ENCODE measurements at places on chromosomes 4 and X.
A peak's percentile ranks its signal among the peaks of the same experiment; 100 is the strongest.

DNA sequence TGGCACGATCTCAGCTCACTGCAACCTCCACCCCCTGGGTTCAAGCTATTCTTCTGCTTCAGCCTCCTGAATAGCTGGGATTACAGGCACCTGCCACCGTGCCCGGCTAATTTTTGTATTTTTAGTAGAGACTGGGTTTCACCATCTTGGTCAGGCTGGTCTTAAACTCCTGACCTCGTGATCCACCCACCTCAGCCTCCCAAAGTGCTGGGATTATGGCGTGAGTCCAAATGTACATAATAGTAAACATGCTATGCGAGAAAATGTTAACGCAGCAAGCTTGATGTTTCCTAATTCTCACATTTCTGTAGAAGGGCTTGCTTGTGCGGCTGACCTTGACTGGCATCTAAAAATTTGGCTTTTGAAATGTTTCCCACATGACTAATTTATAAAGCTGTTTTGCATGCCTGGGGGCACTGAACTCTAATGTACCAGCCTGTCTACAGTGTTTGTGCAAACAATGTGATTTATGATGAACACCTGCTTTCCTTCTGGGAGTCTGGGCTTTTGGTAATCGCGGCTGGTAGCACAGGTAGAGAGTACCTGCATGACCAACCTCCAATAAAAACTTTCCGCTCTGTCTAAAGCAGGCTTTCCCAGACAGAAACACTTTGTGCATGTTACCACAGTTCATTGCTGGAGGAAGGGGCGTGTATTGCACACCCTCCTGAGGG lies 216.8 kb downstream of the IL15 start:
- DNase-seq = no peak

DNA sequence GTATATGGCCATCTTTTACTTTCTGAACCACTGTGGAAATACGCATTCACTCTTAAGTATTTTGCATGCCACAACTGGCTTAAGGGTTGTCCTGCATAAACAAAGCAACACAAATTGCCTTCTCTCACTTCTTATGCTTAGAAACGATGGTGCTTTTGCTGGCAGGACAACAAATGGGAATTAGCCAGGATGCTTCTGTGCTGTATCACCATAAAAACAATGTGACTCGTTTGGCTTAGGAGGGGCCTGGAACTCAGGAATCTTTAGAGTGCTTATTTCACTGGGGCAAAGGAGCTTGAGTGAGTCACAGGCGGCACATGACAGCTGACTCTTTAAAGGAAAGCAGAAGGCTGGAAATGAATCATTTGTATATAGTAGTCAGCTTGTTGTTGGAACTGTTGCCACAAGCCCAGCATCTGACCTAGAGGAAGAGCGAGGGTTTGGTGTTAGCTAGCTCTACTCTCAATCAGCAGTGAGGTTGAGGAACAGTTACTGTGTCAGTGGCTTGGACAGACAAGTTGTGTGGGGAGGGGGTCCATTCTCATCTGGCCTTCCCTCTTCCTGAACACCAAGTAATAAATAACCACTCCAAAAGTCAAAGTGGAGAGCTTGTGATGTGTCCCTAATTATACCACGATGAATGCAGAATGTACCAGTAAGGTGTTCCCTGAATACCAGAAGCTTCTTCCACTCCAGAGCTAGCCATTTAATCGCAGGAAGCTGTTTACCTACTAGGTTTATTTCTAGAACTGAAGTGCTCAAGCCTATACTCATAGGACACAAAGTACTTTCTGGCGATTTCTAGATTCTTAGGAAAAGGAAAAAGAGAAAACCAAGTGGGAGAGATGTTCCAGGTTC lies 293.1 kb downstream of the CAMK2D start:
- peak; percentile 81 for DNase-seq

DNA sequence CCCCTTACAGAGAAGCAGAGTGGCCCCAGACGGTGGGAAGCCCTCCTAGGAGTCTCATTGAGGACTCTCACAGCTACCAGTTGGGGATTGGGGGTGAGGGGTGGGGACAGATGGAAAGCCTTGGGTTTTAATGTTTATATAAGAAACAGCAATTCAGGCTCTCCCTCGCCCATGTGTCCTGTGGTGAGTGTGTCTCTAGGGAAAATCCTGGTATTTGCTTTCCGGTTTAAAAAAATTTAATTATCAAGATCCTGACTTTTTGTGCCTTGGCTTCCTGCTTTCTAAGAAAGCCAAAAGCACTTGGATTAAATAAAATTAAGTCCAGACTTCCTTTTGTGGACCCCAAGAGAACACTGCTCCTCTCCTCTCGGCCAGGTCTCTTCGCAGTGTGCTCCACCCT lies 93.8 kb downstream of the SOWAHB start:
- DNase-seq = peak; percentile 50

DNA sequence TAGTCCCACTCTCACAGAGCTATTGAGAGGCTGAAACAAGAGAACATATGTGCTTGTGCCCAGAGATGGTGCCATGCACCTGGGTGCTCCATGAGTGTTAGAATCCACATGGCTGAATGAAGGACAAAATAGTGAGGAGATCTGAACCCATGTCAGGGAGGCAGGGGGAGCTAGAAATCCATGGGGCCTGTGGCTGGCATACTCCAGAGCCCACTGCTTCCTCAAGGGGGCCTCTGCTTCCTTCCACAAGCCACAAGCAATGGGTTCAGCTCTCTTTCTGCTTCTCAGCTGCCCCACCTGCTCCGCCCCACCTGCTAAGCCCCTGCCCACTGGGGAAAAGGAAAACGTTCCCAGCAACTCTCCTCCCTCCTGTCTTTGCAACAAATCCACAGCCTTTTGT lies 46.1 kb downstream of the PJA1 start:
- no peak for DNase-seq

DNA sequence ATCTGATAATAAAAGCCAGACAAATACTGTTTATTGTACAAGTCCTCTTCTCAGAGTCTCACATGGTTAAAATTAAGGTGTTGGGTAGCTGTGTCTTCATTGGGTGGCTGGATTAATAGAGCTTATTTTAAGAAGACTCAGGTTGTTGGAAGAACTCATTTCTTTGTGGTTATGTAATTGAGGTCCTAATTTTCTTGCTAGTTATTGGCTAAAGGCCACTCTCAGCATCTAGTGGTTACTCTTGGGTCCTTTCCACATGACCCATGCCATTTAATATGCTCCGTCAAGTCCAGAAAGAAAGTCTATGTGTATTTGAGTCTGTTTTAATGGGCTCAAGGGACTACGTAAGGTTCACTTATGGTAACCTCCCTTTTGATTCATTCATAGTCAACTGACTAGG lies 1668.6 kb upstream of the AGA start:
- DNase-seq = no peak

DNA sequence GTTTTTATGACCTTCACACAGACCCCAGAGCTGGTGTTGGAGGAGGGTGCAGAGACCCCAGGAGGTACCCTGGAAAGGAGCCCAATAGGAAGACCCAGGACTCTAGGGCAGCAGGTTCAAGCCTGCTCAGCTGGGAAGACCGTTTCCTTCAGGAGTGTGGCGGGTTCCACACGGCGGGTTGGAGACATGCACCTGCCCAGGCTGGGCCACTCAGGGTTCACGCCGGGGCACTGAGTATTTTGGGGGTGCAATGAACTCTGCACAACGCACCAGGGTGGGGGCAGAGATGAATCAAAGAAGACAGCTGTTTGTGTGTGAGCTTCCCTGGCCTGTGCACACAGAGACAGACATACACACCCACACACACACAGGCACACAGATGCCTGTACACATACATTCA lies 52.5 kb upstream of the PPP2R3B start:
- DNase-seq = no peak

DNA sequence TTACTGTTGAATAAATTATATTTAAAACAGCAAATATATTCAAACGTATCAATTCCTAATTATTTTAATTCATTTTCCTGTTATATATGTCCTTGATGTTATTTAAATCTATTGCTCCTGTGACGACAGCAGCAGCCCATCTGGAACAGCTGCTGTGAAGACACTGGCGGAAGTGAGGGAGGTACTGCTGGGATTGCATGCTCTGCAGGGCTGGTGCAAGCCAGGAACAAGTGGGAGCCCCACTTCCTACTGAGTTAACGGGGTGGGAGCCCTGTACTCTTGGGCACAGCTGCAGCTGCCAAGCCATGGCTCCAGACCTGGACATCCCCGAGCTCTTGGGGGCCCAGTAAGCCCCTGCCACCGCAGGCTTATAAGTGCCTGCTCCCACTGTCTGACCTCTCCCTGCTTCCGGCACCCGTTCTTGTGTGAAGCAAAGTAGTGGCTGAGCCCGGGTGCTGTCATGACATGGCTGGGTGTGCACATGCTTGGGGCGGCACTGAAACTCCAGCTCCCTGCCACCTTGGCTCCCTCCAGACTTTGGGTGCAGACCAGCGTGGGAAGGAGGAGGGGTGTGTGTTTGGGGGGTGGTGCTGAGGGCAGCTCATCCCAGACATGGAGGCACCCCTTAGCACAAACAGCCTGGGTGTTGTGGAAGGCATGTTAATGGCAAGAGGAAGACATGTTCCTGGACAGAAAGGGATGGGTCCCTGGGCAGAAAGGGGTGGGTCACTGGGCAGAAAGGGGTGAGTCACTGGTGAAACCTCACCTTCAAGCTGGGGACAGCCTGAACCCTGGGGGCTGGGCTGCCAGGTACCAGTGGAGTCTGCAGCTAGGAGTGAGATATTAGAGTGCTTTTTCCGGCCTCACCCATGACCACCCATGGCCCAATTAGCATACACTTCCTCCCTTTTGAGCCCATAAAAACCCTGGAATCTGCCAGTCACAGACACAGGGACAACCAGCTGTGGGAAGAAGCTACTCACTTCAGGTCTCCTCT lies 1981.3 kb upstream of the IGFBP7 start:
- no peak for DNase-seq

DNA sequence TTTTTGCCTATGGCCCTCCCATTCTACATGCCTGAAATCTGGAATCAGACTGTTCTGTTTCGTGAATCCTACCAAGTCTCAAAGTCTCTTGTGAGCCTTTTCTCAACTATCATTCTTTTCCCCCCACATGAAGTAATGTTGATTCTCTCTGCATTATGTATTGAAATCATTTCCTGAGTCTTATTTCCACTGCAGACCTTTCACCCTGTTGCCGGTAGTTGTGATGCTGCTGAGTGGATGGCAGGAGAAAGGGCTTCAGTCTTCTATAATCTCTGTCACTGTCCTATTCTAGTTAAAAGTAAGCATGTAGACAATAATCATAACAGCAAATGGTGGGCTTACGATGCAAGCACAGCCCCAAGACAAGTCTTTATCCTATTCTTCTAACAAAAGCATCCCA lies 75.0 kb downstream of the TBC1D9 start:
- no peak for DNase-seq

DNA sequence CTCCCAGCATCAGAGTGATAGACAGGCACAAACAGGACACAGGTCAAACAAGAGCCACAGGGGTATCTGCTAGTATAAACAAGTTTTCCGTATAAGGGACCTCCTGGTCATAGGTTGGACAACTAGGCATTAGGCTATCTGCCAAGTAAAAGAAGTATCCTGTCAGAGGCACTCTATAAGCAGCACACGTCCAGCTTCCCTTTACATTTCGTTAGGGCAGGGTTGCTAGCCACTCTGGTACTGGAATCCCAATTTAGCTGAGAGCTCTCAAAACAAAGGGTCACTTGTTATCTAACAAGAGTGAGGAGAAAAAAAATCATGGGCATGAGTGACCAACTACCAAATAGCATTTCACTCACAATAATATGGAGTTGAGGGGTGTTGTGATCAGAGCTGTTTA lies 780.7 kb upstream of the DIAPH2 start:
- DNase-seq = no peak

- DNase-seq = no peak
These were observed 132.1 kb downstream of the SNCA start for GRCh38 chr4:89704651-89705395.

- DNase-seq = no peak
These were observed 2.1 kb downstream of the ABHD18 start for GRCh38 chr4:127967141-127967775.

DNA sequence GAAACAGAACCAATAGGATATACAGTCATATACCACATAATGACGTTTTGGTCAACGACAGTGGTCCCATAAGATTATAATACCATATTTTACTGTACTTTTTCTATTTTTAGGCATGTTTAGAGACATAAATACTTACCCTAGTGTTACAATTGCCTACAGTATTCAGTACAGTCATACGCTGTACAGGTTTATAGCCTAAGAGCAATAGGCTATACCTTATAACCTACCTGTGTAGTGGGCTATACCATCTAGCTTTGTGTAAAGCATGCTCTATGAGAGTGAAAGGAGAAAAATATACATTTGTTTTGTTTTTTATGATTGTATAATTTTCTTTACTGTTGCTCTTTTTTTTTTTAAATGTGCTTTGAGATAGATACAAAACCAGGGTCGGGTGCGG lies 52.0 kb upstream of the PABPC1L2A start:
- DNase-seq = no peak

DNA sequence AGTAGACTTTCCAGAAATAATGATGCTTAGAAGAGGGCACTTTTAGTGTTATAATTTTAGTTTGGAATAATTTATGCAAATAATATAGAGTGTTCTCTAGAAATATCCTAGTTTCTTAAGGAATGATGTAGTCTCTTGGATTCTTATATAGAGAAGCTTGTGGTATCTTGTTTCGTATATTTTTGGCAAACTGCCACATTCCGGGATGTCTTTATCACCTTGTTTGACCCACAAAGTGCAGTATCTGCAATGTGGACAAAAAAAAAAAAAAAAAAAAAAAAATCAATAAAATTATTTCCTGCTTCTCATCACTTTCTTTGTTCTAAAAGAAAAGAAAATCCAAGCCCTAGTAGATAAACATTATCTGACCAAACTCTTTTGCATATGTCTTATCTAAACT lies 1577.7 kb upstream of the TENM3 start:
- no peak for DNase-seq

DNA sequence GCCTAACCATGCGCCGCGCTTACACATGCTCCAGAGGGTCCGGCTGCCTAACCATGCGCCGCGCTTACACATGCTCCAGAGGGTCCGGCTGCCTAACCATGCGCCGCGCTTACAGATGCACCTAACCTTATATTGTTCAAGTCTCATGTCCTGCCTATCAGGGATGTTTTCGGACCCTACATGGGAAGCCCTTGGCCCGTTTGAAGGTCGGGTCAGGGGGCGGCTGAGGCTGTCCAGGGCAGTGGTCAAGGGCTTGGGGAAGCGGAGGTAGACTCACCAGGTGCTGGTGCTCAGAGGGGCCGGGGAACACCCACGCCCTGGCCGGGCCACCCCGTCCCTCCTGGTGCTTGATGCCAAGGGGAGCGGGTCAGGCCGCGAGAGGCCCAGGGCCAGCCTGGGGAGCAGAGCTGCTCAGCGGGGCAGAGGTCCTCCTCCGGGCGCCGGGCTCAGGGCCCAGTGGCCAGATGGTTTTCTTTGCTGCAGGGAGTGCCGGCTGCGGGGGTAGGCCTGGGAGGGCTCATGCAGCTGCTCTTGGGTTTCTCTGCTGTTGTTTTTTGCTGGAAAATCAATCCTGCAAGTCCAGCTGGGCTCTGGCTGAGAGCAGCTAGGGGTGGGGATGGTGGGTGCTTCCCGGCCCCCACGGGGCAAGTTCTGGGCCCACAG lies 35.4 kb upstream of the SPON2 start:
- peak; percentile 93 for DNase-seq

- DNase-seq = no peak
These were observed 4.1 kb downstream of the APEX2 start for GRCh38 chrX:55004231-55004630.

Data from GM03348 (cell line).